ENCODE measurements at places on chromosomes 1 and 21.

DNA sequence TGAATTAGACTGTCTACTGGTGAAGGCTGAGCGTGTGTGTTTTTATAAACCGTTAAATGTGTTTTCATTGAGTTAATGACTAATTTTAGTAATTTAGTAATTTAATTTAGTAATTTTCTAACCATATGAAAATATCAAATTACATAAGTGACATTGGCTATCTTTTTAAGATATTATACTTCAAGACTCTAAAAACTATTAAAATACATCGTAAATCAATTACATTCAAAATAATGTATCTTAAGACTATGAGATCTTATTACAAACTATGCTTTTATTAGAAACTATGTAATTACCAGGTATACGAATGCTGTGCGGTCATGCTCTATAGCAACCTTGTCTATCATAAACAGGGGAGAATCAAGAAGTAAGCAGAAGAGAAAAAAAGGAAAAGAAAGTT, 21.6 kb downstream of the MAP3K21 start:
- no peak for DNase-seq

DNA sequence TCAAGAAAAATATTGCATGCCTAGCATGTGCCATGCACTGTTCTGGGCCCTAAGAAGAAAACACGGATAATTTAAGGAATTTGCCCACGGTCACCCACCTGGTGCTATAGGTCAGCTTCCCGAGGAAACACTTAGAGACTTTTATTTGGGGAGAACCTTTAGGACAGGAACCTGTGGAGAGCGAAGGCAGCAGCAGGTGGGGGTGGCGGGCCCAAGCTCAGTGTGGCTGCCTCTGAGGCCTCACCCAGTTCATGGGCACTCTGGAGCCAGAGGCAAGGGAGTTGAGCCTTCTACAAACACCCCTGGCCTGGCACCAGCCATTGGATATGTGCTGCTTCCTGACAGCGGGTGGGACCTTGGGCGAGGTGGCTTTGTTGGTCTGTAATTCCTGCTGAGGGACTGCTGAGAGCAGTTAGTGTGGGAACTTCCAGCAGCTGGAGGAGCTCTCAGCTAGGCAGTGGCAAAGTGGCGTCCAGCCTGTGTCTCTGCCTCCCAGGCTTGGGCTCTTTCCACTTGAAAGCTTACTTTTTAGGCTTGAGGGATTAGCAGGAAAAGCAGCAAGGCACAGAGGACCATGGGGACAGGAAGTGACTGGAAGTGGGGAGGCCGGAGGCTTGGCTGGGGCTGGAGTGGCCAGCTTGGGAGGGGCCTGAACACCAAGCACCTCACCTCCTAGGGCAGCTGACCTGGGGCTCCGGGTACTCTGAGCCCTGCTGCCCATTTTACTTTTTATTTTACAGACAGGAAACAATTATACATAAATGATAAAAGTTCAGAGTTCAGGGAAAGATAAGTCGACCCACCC, 19.1 kb downstream of the MRPL37 start:
- no peak for DNase-seq

GRCh38 chr1:114286179-114286578, 132.5 kb upstream of the SYT6 start:
- no peak for DNase-seq

DNA sequence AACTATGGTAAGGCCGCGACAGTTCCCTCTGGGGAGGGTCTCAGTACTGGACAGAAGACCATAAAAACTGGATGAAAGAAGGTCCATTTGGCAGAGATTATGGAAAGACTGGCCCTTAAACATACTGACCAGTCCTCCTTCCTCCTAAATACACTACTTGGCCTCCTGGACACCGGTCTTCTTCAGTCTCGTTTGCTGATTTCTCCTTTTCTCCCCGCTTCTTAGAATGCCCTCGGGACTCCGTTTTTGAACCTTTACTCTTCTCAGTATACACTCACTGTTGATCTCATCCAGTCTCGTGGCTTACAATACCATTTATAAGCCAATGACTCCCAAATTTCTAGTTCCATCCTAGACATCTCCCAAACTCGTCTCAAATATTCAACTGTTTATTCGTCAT, 694 bp upstream of the MRPL9 start:
- DNase-seq: no peak

- DNase-seq: no peak
These were observed 2157.1 kb downstream of the NCAM2 start for GRCh38 chr21:23155281-23155680.

GRCh38 chr1:230429067-230429735, 3.1 kb upstream of the PGBD5 start:
- DNase-seq: no peak

- no peak for DNase-seq
These were observed 197.4 kb downstream of the HS2ST1 start for GRCh38 chr1:87111659-87112371.

DNA sequence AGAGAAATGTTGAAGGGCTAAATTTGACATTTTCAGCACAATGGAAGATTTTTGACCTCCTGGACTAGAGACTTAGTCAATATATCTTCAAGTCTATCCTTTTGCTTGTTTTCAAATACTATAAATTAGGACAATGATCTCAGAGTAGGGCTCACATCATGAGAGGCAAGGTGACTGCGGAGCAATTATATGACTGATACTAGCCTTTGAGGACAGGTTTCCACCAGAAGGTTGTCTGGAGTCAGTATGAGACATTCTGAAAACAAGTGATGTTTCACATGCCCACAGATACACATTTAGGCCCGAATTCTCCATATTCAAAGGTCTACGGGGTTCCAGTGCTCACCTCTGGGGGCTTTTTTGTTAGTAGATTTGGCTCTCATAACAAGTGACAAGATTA, 142.3 kb upstream of the SAMSN1 start:
- DNase-seq: no peak

DNA sequence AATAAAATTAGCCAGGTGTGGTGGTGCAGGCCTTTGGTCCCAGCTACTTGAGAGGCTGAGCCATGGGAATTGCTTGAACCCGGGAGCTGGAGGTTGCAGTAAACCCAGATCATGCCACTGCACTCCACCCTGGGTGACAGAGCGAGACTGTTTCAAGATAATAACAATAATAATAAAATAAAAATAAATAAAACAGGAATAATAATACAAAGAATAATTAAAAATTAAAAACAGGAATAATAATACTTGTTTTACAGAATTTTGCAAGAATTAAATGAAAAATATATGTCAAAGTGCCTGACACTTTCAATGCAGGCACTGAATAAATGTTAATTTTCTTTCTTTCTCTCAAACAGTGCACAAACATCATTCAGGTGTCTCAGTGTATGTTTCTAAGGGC, 26.5 kb upstream of the CTH start:
- DNase-seq: no peak

DNA sequence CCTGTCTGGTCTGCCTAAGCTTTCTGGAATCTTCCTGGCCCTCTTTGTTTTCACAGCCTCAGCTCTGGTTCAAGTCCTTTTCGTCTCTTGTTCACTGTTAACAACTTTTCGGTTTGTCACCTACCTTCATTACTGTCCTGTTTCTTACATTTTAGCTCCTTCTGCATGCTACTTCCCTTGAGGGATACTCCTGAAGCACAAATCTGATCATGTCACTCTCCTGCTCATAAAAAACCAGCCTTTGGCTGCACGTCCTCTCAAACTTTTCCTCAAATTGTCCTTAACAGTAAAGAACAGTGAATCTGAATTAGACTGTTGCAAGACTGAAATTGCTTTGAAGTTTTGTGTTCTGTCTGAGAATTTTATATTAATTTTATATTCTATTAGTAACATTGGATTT, 3.3 kb downstream of the RAVER2 start:
- DNase-seq: no peak

DNA sequence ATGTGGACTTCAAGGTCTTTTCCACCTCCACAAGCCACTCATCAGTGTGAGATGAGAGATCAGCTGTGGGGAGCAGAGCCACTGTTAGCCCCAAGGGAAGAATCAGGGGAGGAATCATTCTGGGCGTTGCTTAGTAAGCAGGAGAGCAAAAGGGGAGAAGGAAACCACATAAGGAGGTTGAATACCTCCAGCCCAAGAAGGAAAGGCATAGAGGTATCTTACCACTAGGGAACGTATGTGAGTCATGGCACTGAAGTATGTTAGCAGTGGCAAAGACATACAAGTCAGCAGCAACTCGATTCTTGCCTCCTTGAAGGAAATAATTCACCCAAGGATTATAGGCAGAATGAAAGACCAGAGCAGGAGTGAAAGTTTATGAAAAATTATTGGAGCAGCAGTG, 31.6 kb upstream of the SLC5A9 start:
- DNase-seq: no peak

DNA sequence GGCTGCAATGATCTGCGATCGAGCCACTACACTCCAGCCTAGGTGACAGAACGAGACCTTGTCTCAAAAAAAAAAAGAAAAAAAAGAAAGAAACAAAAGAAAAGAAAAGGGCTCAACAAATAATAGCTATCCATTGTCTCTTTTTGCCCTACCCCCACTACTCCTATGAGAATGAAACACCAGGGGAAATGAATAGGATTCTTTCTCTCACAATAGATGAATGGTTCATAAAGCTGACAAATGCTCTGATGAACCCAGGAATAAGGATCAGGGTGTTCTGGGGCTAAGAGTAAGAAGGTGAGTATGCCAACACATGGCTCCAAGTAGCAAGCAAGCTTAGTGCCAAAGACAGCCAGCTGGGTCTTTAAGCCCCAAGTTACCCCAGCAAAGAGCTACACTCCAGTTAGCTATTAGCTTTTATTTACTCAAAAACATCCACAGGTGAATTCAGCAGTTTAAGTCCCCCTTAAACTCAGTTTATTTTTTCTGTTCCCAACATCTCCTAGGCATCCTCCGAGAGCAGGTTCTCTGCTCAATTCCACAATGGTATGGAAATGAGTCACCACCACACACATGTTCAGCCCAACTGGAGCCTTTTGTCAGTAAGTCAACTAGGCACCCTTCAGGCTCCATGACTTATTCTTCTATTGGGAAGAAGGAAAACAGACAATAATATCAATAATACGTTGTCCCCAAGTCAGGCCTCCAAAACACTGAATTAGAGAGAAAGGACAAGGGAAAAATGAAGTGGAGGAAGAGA, 4.2 kb downstream of the ADORA3 start:
- no peak for DNase-seq

- peak; percentile 80 for DNase-seq
These were observed 8.2 kb downstream of the SYTL1 start for GRCh38 chr1:27349784-27350662.

DNA sequence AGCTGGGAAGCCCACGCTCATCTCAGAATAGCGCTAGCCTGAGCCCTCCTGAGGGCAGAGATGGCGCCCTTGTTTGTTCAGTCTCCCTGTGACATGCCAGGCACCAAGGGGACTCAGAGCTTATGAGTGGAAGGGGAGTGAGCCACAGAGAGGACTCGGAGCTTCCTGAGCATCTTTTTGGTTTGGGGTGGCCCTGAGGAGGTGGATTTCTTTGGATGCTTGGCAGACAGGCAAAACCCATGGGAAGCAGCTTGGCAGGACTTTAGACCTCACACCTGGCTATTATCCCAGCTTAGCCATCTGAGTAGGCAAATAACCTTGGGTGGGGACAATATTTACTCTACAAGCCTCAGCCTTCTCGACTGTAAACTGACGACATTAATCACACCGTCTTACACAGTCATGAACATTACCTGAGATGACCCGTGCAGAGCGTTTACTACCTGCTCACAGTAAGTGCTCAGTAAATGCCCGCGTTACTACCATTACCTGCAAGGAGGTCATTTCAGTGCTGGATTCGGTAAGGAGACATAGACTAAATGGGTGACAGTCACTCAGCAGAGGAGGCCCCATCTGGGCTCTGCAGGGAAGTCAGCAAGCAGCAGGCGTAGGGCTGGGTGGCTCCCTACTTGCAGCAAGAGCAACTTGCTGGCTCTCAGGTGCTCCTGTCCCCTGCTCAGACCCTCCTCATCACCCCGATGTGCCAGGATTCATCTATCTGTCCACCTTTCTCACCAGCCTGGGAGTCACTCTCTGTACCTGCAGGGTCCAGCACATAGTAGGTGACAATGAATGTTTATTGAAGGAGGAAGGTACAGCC, 54.9 kb downstream of the KLHDC7A start:
- DNase-seq: no peak

GRCh38 chr1:16144325-16145029, 11.4 kb downstream of the EPHA2 start:
- peak; percentile 59 for DNase-seq

- no peak for DNase-seq
These were observed 58.1 kb upstream of the ANGPTL1 start for GRCh38 chr1:178928976-178929375.

DNA sequence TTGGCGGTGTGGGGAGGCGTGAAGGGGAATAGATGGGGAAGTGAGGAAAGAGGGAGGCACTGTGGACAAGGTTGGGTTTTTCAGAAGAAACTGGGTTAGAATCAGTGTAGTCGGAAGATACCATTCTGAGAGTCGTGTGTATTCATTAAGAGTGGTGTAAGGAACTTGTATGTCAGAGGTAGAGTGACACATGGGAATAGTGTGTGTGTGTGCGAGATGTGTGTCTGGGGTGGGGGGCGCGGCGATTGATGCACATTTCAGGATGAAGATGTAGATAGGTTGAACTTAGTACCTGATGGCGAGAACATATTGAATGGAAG, 878 bp downstream of the SMG7 start:
- DNase-seq: peak; percentile 4

- peak; percentile 80 for DNase-seq
These were observed 55.2 kb downstream of the TOMM20 start for GRCh38 chr1:235073331-235073967.

DNA sequence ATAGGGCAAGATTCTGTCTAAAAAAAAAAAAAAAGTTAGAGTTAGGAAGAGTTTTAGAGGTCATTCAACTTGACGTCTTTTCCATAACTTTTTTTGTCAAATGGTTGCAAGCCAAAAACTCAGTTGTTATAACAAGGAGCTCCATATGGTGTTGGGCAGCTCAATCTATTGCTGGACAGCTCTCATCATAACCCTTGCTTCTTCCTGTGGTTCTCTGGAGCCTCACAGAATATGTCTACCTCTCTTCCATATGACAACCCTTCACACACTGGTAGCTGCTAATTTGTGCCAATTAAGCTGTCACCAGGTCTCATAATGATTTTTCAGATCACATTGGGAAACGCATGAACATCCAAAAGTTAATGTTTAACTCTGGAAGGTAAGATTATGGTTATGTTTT, 57.8 kb upstream of the SLC16A1 start:
- DNase-seq: no peak

DNA sequence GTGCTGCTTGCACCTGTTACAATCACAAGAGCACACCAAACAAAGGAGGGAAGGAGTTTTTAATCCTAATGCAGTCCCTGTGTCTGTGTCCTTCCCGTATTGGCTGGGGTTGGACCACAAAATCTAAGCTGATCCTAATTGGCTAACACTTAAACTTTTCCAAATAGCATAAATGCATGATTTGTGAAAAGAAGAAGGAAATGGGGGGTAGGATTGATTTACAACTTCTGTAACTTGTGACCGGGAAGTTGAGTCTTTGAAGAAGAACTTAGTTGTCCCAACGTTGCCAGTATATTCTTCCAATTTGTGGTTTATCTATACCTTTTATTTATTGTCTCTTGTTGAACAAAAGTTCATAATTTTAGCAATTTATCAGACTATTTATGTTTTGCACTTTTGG, 11.8 kb upstream of the IPP start:
- no peak for DNase-seq

DNA sequence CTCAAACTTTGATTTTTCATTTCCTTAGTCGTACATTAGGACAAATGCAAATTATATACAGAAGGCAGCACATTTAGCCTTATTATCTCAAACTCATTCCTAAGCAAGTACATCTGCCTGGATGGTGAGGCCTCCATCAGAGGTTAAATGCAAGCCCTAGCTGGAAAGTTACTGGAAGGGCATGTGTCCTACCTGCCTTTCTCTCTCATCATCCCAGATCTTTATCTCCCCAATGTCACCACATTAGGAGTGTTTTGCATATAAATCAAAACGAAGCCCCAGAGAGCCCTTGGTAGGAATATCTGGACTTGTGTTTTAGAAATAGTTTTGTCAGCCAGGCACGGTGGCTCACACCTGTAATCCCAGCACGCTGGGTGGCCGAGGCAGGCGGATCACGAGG, 35.0 kb downstream of the APP start:
- no peak for DNase-seq

All from A549 (cell line).